Hepatocyte (in vitro differentiated cells): ENCODE measurements at places on chromosomes 6 and 20. TPM values are rescaled to one million over a fixed set of nuclear protein-coding genes. Genes with fewer than 3 reads are reported as not detected.

GRCh38 chr6:6397842-6398241 is 77.4 kb upstream of the F13A1 start:
- no peak for DNase-seq

- no peak for DNase-seq
These were observed 225.5 kb downstream of the BCKDHB start for GRCh38 chr6:80331974-80332373.

BCAS4 gene
- 18.0 and 21.6 TPM in 2 replicates for polyA plus RNA-seq

DNA sequence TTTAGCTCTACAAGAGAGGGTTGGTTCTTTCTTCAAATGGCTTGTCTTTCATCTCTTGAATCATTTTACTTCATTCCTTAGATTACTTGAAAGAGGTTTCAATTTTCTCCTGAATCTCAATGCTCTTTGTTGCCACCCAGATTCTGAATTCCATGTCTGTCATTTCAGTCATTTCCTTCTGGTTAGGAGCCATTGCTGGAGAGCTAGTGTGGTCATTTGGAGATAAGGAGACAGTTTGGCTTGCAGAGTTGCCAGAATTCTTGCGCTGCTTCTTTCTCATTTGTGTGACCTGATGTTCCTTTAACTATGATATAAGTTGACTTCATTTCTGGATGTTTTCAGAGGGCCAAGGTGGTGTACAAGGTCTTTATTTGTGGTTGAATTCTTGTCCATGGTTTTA is 157.8 kb downstream of the SLC22A3 start:
- no peak for DNase-seq

INSM1 gene
- 1.3 and 2.3 TPM in 2 replicates for polyA plus RNA-seq

CLDN20 gene
- 0.38 and 0.56 TPM in 2 replicates for polyA plus RNA-seq

TAF11 gene
- 33.1 and 38.6 TPM in 2 replicates for polyA plus RNA-seq

DNA sequence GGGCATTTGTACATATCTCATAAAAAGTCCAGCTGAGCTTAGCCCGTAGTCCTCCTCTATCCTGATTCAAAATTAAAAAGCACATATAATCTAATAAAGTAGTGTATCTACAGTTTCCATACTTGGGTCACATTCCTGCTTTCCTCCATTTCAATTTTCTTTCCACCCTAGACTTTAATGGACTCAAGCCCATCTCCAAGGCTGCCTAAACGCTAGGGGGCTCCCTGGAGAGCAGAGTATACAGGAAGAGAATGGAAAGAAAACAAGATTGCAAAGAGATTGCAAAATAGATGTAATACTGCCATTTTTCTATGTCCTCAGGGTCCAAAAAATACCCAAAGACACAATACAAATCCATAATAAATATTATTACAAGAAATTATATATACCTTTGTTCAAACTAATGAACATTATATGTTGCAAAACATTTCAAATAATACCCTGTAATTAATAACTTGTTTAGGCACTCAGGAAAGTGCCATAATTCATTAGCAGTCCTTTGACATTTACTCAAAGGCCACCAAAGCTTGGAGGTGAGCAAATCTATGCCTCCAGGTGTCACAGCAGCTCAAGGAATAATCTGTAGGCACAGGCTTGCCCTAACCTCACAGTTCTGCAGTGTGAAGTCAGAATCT is 2.4 kb upstream of the MCM3 start:
- DNase-seq = peak; percentile 76

DNA sequence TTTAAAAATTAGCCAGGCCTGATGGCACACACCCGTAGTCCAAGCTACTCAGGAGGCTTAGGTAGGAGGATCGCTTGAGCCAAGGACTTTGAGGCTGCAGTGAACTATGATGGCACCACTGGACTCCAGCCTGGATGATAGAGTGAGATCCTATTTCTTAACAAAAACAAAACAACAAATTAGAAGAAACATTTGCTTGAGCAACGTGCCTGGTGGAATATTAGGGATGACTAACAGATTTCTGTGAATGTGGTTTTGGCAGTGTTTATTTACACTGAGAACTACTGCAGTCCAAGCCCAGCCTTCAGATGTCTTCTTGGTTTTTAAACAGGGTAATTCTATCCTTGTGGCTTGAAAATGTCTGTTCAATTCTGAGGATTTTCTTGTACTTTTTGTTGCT is 9.2 kb downstream of the PPP1R3G start:
- no peak for DNase-seq

PREP gene
- 27.3 and 30.3 TPM in 2 replicates for polyA plus RNA-seq

- no peak for DNase-seq
These were observed 41.7 kb downstream of the SLC9A8 start for GRCh38 chr20:49854190-49854875.

- DNase-seq = no peak
These were observed 312.8 kb upstream of the PTCHD4 start for GRCh38 chr6:48423640-48424365.

FILIP1 gene
- 4.1 and 5.7 TPM in 2 replicates for polyA plus RNA-seq

GDAP1L1 gene
- polyA plus RNA-seq = 0.57 and 0.77 TPM in 2 replicates

- DNase-seq = peak; percentile 78
These were observed at the start of gene NOL4L for GRCh38 chr20:32585011-32585585. TSS of gene NOL4L (minus strand) at chr20:32585333. CDS start at chr20:32584890, 443 bp downstream.

ELOVL4 gene
- 6.5 and 7.0 TPM in 2 replicates for polyA plus RNA-seq

DDO gene
- polyA plus RNA-seq = 0.39 TPM in 1 of 2 replicates, not detected in the other

IL17A gene
- not detected in 2 replicates for polyA plus RNA-seq

- DNase-seq = no peak
These were observed 120.6 kb downstream of the MMUT start for GRCh38 chr6:49342410-49342809.

- no peak for DNase-seq
These were observed 264.3 kb downstream of the CDH26 start for GRCh38 chr20:60222497-60222896.

DNA sequence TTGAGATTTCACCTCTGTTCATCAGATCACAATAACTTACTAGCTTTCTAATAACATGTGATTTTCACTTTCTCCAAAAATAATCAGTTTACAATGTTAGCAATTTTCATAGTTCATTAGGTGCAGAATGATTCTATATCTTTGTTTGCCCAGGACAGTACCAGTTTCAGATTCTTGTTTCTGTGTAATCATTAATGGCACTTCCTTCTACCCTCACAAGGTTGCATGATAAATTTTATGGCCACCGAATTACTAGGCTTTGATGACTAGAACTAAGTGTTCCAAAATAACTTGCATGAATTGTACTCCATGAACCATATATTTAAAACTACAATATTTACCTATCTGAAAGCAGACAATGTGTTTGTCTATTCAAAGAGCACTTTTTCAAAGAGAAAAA is 442.3 kb downstream of the EPHA7 start:
- DNase-seq = no peak

GRCh38 chr20:15058841-15059240 is 721.4 kb upstream of the FLRT3 start:
- no peak for DNase-seq

- no peak for DNase-seq
These were observed 85.8 kb downstream of the LYRM4 start for GRCh38 chr6:5174756-5175549.

SLC17A1 gene
- 2.2 and 4.0 TPM in 2 replicates for polyA plus RNA-seq

DNA sequence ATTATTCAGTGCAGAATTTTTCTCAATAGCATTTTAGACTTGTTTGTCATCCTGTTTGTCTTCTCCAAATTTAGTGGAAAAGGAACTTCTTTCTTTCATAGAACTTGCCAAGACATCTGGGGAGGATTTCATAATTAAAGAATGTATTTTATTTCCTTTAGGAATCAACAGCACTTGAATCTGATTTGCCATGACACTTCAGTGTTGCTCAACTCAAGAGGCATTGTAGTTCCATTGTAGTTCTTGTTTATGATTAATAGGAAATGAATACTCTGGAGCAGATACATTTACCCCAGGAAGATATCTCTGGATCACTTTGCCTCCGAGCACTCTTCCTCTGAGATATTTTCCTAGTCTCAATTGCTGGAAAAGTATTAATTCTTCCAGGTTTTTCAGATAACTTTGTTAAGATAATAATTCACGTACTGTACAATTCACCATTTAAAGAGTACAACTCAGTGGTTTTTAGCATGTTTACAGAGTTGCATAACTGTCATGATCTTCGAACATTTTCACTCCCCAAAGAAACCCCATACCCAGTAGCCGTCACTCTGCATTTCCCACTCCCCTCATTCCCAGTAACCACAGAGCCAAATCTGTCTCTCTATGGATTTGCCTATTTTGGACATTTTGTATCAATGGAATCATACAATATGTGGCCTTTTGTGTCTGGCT is 29.7 kb downstream of the AKAP12 start:
- DNase-seq = no peak

DNA sequence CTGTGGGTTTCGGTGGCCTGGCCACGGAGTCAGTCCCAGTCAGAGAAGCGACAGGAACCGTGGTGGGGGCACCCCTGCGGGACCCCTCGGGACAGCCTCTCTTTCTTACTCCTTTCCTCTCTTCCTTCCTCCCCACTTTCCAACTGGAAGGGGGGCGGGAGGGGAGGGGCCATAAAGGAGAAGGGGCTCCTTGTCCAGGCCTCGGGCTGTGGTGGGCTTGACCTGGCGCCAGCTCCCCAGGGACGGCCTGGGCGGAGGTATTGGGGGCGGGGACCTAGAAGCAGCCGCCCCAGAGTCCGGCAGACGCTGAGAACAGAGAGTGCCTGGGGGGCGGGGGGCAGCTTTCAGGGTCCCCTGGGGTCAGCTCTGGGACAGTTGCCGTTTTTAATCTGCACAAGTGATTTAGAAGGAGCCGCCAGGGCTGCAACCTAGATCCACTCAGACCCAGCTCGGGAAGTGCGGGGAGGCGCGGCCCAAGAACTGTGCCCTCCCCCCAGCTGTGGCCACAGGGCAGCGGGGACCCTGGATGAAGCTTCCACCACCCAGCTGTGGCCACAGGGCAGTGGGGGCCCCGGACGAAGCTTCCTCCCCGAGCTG is 6.4 kb upstream of the ABHD16B start:
- DNase-seq = no peak

- no peak for DNase-seq
These were observed 11.1 kb downstream of the MAP1LC3A start for GRCh38 chr20:34569598-34569997.

DNA sequence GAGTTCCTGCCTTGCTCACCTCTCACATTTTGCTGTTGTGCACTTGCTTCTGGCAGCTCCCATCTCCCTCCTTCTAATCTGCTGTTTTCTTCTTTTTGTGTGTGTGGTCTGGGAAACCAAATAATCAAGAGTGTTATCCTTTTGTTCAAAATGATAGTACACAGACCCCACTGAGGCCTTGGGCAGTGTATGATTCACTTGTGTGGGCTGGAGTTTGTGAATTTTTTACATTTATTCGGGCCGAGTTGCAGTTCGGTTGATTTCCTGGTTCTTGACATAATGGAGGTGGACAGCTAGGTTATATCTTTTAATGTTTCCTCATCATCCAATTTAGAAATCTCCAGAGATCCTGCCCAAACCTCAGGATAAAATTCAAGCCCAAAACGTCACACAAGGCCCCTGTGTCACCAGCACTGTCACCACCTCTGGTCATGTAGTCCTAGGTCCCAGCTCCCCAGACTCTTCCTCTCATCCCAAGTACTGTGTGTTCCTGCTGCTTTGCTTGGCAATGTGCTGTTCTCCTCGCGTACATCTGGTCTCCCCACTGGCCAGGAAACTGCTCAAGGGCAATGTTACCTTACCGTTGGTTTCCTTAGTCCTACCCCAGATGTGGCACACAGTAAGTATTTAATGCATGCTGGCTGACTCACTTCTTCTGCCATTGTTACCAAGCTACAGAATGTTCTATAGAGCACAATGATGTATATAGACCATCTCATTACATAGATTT is 55.7 kb upstream of the PHACTR2 start:
- no peak for DNase-seq

GRCh38 chr20:39547546-39548408 is 585.6 kb downstream of the DHX35 start:
- DNase-seq = no peak

- DNase-seq = no peak
These were observed 233.5 kb downstream of the TMEM242 start for GRCh38 chr6:157089851-157090250.

HCRTR2 gene
- polyA plus RNA-seq = 0.18 and 0.35 TPM in 2 replicates

DNA sequence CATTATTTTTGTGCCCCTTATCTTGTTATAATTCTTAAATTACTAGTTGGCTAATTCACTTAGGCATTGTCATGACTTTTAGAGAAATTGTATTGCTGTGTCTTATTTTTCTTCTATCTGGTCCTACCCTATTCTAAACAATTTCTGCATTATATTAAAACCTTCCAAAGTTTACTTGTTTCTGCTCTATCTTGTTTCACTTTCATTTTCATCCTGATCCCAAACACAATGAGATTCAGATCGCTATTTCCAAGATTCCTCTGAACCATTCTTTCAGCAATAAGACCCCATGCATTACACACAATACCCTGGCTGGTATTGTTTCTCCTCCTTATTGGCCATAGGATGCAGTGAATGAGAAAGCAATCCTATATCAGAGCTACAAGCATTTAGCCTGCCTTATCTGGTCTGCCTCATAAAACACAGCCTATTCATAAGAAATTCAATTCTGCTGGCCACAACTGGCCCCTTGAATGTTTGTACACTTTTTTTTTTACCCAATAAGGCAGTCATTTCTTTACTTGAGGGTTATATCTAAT is 69.9 kb upstream of the POU3F2 start:
- no peak for DNase-seq

DNA sequence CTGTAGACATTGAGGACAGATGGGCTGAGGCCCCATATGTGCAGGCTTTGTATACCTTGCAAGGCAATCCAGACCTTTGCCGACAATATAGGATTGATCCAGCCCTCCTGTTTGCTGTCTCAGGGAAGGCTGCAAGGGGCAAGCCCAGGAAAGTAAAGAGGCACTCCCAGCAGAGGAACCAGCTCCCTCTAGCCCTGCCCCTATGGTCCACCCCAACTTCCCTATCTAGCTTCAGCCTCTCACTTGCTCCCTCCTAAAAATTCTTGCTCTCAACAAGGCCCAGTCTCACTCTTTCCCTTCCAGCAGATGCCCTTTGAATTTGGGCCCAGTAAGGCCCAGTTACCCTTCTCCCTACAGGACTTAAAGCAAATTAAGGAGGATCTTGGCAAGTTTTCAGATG is 92.6 kb downstream of the JARID2 start:
- DNase-seq = no peak
